ENCODE measurements at places on chromosomes 11 and 22.

DNA sequence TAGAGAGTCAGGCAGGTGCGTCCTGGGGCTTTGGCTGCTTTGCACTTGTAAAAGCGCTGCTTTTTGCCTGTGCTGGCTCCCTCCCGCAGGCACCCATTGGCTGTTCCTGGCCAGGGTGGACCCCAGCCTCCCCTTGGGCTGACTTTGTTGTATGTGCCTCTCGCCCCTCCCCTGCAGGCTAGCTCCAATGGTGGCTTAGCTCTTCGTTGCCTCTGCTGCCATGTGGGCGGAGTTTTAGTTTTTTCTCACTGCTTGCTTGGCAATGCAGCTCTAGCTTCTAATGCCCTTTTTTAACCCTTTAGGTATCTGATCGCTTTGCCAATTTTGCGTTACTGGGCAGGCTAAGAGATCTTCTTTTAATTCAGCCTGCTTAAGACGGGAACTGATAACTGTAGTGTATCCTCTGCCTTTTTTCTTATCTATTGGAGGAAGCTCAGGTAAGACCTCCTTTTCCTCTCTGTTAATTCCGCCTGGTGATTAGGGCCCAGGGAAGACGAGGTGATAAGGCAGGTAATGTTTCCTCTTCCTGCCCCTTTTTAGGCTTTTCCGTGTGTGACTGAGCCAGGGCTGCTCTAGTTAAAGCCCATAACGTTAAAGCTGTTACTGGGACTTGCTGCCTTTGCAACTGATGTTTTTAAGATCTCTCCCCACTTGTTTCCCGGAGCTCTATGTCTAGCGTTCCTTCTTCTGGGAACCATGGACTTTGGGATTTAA is 11.7 kb upstream of the GLYATL1 start:
- H3K4me3 ChIP-seq, result peak overlapping the region; percentile 18
- no peaks in the 10 kb centered on the region for H3K36me3 ChIP-seq
- peak overlapping the region; percentile 43 for H3K27ac ChIP-seq
- peak; percentile 61 for DNase-seq
- H3K27me3 ChIP-seq, result peaks cover 8% of the 10 kb centered on the region

- no peak for DNase-seq
- no peak overlapping the region for H3K27ac ChIP-seq
- H3K36me3 ChIP-seq, result no peaks in the 10 kb centered on the region
- no peak overlapping the region for H3K4me3 ChIP-seq
Measured at GRCh38 chr11:64643920-64644646, 53.1 kb downstream of the SLC22A12 start.

- H3K4me1 ChIP-seq, result no peaks in the 10 kb centered on the region
- H3K4me3 ChIP-seq, result no peak overlapping the region
- DNase-seq, result peak; percentile 6
Measured at GRCh38 chr11:125224391-125225021, 60.0 kb downstream of the PKNOX2 start.

GRCh38 chr11:11427542-11427941 is 74.5 kb upstream of the CSNK2A3 start:
- no peaks in the 10 kb centered on the region for H3K4me1 ChIP-seq

DNA sequence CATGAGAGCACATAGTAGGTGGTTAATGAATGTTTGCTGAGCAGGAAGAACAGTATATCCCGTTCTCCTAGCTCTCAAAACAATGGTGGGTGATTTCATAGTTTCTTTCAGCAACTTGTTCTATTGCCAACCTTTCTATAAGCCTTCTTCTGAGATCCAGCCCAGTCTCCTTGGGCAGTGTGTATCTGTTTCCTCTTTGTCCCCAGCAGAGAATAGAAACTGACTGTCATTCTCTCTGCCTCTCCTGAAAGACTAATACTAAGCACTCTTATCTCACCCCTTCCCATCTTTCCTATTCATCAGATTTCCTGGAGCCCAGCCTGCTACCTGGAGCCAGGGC is 272.9 kb downstream of the ST3GAL4 start:
- H3K27ac ChIP-seq, result no peak overlapping the region
- H3K27me3 ChIP-seq, result peaks cover 13% of the 10 kb centered on the region
- no peak for DNase-seq
- no peaks in the 10 kb centered on the region for H3K36me3 ChIP-seq
- no peaks in the 10 kb centered on the region for H3K4me1 ChIP-seq
- H3K4me3 ChIP-seq, result no peak overlapping the region

DNA sequence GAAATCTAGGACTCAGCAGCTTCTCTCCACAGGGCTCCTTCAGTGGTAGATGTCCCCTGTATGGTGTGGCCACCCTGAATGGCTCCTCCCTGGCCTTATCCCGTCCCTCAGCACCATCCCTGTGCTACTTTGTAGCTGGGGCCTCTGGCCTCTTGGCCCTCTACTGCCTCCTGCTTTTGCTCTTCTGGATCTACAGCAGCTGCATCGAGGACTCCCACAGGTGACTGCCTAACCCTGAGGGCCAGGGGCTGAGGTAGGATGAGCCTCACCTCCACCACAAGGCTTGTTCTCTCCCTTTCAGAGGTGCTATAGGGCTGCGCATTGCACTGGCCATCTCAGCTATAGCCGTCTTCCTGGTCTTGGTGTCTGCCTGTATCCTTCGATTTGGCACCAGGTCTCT is 1.8 kb downstream of the TMEM179B start:
- DNase-seq, result no peak
- peaks cover 48% of the 10 kb centered on the region for H3K4me1 ChIP-seq
- H3K27ac ChIP-seq, result peak overlapping the region; percentile 81
- H3K36me3 ChIP-seq, result peaks cover 58% of the 10 kb centered on the region
- H3K4me3 ChIP-seq, result peak overlapping the region; percentile 90
- no peaks in the 10 kb centered on the region for H3K27me3 ChIP-seq

DNA sequence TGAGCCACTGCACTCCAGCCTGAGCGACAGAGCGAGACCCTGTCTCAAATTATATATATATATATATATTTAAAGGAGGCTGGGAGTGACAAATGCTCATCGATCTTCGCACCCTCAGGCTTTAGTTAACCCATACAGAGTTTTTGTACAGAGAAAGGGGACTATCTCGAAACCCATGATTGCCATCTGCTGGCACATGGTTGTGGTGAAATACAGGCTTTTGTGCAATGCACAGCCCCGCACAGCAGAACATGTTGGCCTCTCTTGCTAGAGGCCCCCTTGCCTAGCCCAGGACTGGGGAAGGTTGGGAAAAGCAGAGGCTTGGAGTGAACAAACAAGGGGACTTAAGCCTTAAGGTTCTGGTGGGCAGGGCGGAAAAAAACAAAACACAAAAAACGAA is 3.6 kb downstream of the MYBPC3 start:
- peak; percentile 41 for DNase-seq
- no peak overlapping the region for H3K4me3 ChIP-seq
- H3K27me3 ChIP-seq, result no peaks in the 10 kb centered on the region
- H3K27ac ChIP-seq, result no peak overlapping the region
- no peaks in the 10 kb centered on the region for H3K4me1 ChIP-seq

DNA sequence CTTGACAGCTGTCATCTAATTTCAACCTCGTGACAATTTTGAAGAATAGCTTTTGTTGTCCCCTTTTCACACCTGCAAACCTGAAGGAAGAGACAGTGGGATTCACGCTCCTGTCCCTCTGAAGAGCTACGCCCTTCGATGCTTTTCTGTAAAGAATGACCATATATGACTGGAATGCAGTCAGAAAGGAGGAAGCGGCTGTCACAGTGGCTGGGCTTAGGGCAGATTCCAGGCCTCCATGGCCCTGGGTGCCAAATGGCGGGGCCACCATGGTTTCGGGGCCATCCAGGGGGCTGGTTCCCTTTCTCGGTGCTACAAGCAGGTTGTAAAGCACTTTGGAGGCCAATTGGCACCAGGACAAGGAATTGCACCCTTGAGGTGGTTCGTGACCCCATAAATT is 22.2 kb upstream of the FGF19 start:
- H3K36me3 ChIP-seq, result peaks cover 1% of the 10 kb centered on the region
- H3K27ac ChIP-seq, result no peak overlapping the region
- no peaks in the 10 kb centered on the region for H3K4me1 ChIP-seq

- peak overlapping the region; percentile 93 for H3K27ac ChIP-seq
- H3K4me1 ChIP-seq, result peaks cover 57% of the 10 kb centered on the region
- H3K27me3 ChIP-seq, result no peaks in the 10 kb centered on the region
- no peak for DNase-seq
- H3K36me3 ChIP-seq, result no peaks in the 10 kb centered on the region
Measured at GRCh38 chr11:325796-326591, 5.3 kb upstream of the IFITM3 start.

DNA sequence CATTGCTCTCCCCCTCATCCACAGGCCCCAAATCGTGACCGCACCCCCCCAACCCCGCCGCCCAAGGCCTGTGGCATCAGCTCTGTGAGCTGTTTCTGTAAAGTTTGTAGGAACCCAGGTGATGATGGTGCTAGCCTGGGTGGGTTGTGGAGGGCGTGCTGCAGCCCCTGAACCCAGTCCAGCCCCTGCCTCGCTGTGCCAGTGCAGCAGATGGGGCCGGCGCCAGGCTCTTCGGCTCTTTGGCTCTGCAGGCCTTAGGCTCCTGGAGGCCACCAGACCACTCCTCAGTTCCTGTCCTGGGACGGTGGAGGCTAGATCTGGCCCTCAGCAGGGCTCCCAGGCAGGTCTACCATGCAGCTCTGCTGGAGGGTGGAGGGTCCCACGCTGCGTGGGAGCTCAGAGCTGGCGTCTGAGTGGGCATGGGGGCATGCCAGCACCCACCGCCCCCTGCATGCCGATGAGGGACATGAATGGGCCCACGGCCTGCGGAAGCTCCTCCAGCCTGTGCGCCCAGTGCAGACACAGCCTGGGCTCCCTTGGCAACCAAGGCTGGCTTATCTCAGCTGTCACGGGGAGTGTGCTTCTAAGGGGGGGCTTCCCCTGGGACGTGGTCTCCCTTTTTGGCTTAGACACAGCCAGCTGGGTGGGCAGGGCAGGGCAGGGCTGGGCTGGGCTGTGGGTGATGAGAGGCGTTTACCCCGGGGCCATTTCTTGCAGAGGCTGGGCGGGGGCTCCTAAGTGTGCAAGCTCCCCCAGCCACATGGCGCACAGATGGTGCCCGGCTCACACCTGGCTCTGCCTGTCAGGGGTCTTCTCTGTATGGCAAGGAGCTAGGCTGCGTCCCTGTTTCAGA is 1187.6 kb downstream of the BRD1 start:
- H3K27me3 ChIP-seq, result no peaks in the 10 kb centered on the region
- no peak for DNase-seq
- H3K4me3 ChIP-seq, result no peak overlapping the region
- no peak overlapping the region for H3K27ac ChIP-seq
- H3K36me3 ChIP-seq, result no peaks in the 10 kb centered on the region

DNA sequence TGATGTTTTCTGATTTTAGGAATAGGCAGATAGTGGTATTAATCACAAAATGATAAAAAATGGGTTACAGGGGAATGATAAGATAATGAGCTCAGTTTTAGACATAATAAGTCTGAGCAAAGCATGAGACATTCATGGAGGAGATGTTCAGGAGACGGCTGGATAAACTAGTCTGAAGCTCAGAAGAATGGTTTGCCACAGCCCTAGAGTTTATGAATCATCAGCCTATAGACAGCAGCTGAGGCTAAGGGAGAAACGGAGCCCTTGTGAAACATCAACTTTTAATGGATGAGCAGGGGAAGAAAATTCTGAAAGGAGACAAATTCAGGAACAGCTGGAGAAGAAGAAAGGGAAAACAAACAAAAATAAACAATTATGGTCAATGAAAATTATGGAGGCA is 87.2 kb downstream of the RELT start:
- H3K4me3 ChIP-seq, result no peak overlapping the region
- no peaks in the 10 kb centered on the region for H3K27me3 ChIP-seq
- H3K4me1 ChIP-seq, result no peaks in the 10 kb centered on the region
- DNase-seq, result no peak

Measured in activated CD4-positive, alpha-beta T cell treated with anti-CD3 and anti-CD28 coated beads for 36 hours (primary cell).